Stimulated activated CD8-positive, alpha-beta memory T cell treated with anti-CD3 and anti-CD28 coated beads, Interleukin-4, amount 100 ng/mL, for 4 hours (primary cell): ENCODE measurements at places on chromosomes 4 and X.

- DNase-seq, result no peak
Observed at GRCh38 chr4:41819621-41820020, 71.1 kb upstream of the PHOX2B start.

- no peak for DNase-seq
Observed at GRCh38 chrX:70456256-70456655, 11.6 kb downstream of the DLG3 start.

- no peak for DNase-seq
Observed at GRCh38 chr4:22122062-22122461, 173.5 kb upstream of the KCNIP4 start.

DNA sequence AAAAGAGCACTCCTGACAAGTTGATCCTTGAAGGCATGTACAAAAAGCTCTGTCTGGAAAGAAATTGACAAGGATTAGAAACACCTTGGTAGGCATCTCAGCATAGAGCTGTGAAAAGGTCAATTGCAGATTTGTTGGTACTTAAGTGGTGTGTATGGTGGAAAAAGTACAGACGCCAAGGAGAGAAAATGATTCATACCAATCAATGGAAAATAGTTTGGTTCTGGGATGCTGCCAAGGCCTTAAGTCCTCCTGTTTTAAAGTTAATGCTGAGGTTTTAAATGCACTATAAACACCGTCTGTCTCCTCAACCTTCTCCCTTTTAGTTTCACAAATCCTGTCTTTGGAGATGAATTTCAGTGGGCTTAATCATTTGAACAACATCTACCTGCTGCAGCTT is 524.1 kb downstream of the IL15 start:
- no peak for DNase-seq

GRCh38 chrX:25154168-25154567 is 138.4 kb upstream of the ARX start:
- no peak for DNase-seq

- DNase-seq, result no peak
Observed at GRCh38 chr4:55468724-55469123, 73.0 kb downstream of the TMEM165 start.

GRCh38 chrX:13520351-13520750 is 49.0 kb upstream of the EGFL6 start:
- DNase-seq, result no peak

GRCh38 chrX:120672841-120673530 is 43.1 kb upstream of the C1GALT1C1 start:
- no peak for DNase-seq

GRCh38 chr4:115575851-115576250 is 462.4 kb upstream of the NDST4 start:
- no peak for DNase-seq

GRCh38 chr4:41611881-41612871 is 74.2 kb downstream of the LIMCH1 start:
- DNase-seq, result no peak

GRCh38 chr4:122762520-122762919 is 30.0 kb downstream of the BBS12 start:
- no peak for DNase-seq

DNA sequence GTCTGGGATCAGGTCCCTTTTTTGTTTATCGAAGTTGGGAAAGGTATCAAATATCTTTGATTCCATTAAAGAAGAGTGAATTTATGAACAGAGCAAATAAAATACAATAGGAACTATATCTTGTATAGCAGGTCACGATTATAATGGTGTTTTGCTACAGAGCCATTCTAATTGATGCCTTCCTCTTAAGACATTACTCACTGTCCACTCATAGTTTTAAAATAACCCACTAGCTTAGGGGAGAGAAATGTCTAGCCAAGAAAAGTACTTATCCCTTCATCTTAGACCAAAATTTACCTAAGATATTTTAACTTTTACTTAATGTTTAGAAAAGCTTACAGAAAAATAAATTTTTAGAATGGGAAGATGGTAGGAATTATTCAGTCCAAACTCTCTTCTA is 112.0 kb upstream of the PABPC4L start:
- DNase-seq, result no peak

GRCh38 chrX:54171527-54172250 is 11.4 kb downstream of the FAM120C start:
- DNase-seq, result no peak

GRCh38 chrX:19358521-19358920 is 14.8 kb downstream of the PDHA1 start:
- no peak for DNase-seq

GRCh38 chr4:20351360-20352162 is 99.9 kb downstream of the SLIT2 start:
- DNase-seq, result no peak

GRCh38 chr4:144873226-144873990 is 224.6 kb downstream of the ANAPC10 start:
- DNase-seq, result no peak

- DNase-seq, result no peak
Observed at GRCh38 chrX:38798956-38799355, 2.3 kb upstream of the MID1IP1 start.

DNA sequence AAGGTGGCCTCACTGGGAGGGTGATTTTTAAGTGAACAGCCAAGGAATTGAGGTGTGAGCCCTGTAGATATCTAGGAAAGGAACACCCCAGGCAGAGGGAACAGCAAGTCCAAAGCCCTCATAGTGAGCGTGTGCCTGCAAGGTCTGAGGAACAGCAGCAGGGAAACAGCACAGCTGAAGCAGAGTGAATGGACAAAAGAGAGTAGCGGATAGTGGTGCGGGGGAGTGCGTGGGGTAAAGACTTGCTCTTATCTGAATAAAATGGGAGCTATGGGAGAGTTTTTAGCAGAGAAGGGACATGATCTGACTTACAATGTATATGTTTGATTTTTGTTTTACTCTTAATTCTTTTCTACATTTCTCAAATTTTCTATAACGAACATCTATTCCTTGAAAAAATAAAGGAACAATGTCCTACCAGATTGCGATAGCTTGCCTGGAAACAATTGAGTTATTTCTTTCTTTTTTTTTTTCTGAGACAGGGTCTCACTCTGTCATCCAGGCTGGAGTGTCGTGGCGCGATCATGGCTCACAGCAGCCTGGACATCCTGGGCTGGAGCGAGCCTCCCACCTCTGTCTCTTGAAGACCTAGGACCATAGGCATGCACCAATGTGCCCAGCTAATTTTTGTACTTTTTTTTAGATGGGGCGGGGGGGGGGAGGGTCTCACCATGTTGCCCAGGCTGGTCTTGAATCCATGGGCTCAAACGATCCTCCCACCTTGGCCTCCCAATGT is 19.5 kb upstream of the HADH start:
- no peak for DNase-seq

- no peak for DNase-seq
Observed at GRCh38 chr4:161651586-161651985, 512.2 kb downstream of the FSTL5 start.

GRCh38 chr4:99665983-99666382 is 8.4 kb upstream of the C4orf54 start:
- DNase-seq, result no peak

GRCh38 chr4:17098996-17099395 is 200.6 kb upstream of the LDB2 start:
- DNase-seq, result no peak

- DNase-seq, result no peak
Observed at GRCh38 chrX:39115166-39115565, 313.9 kb downstream of the MID1IP1 start.

GRCh38 chrX:1274786-1275185 is 6.2 kb downstream of the CSF2RA start:
- no peak for DNase-seq

GRCh38 chrX:153900831-153901752 is 3.4 kb upstream of the AVPR2 start:
- DNase-seq, result peak; percentile 12

DNA sequence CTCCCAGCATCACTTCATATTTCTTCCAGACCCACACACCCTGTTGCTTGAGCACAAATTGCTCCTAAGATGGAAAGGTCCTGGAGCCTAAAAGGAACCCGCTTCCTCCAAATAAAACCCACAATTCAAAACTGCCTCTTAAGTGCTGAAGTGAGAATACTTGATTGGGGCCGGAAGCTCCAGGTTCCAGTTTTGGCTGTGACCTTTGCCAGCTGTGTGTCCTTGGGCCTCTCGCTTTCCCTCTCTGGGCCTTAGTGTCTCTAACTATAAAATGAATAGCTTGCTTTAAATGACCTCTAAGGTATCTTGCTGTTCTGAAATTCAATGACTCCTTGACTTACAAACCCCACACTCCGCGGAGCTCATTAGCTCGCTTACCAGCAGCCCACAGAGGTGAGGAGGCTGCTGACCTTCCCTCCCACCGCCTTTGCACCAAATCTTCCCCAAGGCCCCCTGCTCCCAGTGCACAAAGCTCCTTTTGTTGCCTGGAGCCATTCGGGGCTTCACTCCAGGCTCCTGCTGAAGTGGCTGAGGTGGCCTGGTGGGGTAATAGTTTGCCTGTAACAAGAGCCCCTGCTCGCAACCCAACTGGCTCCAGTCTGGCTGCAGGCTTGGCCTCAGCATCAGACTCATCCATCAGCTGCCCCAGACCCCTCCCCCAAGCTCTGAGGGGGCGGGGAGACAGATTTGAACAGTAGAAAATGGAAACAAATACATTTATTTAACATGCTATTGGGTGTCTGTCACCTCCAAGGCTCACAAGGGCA is 21.8 kb downstream of the STARD8 start:
- DNase-seq, result no peak

GRCh38 chr4:3854661-3855060 is 88.5 kb downstream of the ADRA2C start:
- DNase-seq, result no peak
